NCI-H1694 (cell line): ENCODE measurements at places on chromosomes 1 and 21.

GRCh38 chr1:27122652-27123051, 32.3 kb downstream of the SLC9A1 start:
- DNase-seq: no peak

- DNase-seq: no peak
These were observed 11.5 kb upstream of the BGLAP start for GRCh38 chr1:156230473-156230837.

GRCh38 chr1:205066141-205066818, 18.0 kb downstream of the TMEM81 start:
- no peak for DNase-seq

DNA sequence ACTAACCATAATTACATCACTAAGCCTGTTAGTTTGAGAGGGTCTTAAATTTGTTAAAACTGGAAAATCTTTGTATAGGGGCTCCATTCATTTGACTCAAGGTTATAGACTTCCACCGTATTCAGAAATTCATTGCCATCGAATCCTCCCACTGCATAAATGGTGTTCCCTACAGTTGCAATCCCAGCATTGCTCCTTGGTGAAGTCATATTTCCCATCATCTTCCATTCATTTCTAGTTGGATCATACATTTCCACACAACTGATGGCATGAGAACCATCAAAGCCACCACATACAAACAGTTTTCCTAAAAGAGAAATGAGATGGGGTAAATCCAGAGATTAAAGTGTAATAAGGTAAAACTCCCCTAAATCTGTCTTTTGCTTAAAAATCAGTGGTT, 19.1 kb downstream of the IVNS1ABP start:
- no peak for DNase-seq

DNA sequence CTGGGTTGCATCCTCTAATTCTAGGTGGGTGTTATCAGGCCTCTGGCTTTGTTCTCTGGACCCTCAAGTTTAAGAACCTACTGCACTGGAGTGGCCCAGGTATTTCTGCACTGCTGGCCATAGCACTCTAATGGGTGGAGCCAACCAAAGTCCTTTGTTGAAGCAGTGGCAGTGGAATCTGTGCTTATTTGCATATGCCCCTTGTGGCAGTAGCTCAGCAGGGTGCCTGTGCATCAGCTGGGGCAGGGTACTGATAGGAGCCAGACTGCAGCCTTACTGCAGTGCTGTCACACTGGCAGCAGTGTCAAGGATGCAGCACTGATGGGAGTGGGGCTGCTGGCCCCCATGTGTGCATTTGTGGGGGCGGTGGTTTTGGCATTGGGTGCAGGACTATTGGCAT, 660.6 kb downstream of the LRRIQ3 start:
- no peak for DNase-seq

DNA sequence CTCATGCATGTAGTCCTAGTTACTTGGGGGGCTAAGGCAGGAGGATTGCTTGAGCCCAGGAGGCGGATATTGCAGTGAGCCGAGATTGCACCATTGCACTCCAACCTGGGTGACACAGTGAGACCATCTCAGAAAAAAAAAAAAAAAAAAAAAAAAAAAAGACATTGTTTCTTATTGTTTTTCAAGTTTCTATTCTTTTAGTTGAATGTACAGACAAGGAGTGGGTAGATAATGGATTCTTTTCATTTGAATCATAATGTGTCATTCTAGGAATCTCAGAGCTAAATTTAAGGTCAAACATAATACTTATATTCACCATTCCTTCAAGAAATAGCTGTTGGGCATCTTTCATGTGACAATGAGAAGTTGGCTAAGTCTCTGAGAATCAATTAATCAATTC, 157.0 kb upstream of the C21orf91 start:
- no peak for DNase-seq

GRCh38 chr1:172776071-172776470, 117.2 kb downstream of the FASLG start:
- no peak for DNase-seq
